Activated CD8-positive, alpha-beta T cell treated with anti-CD3 and anti-CD28 coated beads, Interleukin-2, amount 10 ng/mL, durations not matched to agents 7 days and 5 days (primary cell): ENCODE measurements at places on chromosomes 13 and 19. TPM values are rescaled to one million over a fixed set of nuclear protein-coding genes. Genes with fewer than 3 reads are reported as not detected.

- peak; percentile 54 for DNase-seq
Observed at GRCh38 chr19:5949792-5950305, 28.1 kb downstream of the RANBP3 start.

GRCh38 chr19:45103508-45104319, 10.7 kb downstream of the PPP1R37 start:
- DNase-seq: no peak

GRCh38 chr13:24203273-24203672, 42.8 kb downstream of the SPATA13 start:
- no peak for DNase-seq

KISS1R gene
- 0.55 TPM for total RNA-seq

SYCN gene
- not detected for total RNA-seq
